ENCODE measurements at places on chromosomes 12 and 14. TPM values are rescaled to one million over a fixed set of nuclear protein-coding genes. Genes with fewer than 3 reads are reported as not detected.

The SLC17A8 gene
- not detected for total RNA-seq

The FBLN5 gene
- total RNA-seq = 98.3 TPM

The FAM186B gene
- 0.69 TPM for total RNA-seq

The KRT2 gene
- total RNA-seq = not detected

The TPH2 gene
- not detected for total RNA-seq

The HOXC12 gene
- not detected for total RNA-seq

The EFS gene
- 11.8 TPM for total RNA-seq

The APOLD1 gene
- total RNA-seq = 16.2 TPM

The KRT86 gene
- not detected for total RNA-seq

The GYS2 gene
- not detected for total RNA-seq

Data from gastroesophageal sphincter (tissue), 4 donors.